ENCODE measurements at places on chromosomes 5 and 9.

DNA sequence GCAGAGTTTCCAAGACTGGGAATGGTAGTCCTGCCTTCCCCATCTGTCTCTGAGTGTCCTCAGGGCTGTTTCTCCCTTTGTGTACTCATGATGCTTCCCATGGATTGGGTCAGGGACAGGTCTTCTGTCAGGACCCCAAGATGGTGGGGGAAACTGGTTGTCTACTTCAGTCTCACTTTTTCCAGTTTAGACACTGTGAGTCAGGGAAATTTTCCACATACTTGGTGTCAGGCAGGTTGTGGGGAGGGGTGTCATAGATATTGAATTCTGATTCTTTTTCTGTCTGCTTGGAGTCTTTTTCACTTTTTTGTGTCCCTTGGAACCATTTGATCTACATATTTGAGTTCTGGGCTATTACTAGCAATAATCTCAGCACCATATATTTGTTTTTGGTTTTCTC is 10.3 kb downstream of the POLK start:
- DNase-seq, result no peak

DNA sequence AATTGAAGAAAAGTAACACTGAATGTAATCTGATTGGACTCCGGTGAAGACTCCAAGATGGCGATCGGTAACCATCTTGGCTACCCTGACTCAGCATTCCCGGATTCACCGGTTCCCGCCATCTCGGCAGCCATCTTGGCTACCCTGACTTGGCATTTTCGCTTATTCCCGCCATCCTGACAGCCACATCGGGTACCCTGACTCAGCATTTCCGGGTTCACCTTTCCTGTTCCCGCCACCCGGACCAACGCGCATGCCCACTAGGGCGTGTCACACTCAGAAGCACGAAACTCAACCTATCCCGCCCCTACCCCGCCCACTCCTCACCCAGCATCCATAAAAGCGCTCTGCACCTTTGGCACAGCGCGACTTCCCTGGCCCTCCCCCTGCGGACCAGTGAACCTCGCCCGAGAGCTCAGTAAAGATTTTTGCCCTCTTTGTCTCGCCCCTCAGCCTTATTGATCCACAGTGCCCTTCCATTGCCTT is 17.2 kb downstream of the SPTLC1 start:
- peak; percentile 65 for DNase-seq

- DNase-seq, result no peak
Measured at GRCh38 chr5:97111616-97112015, 30.8 kb downstream of the LIX1 start.

DNA sequence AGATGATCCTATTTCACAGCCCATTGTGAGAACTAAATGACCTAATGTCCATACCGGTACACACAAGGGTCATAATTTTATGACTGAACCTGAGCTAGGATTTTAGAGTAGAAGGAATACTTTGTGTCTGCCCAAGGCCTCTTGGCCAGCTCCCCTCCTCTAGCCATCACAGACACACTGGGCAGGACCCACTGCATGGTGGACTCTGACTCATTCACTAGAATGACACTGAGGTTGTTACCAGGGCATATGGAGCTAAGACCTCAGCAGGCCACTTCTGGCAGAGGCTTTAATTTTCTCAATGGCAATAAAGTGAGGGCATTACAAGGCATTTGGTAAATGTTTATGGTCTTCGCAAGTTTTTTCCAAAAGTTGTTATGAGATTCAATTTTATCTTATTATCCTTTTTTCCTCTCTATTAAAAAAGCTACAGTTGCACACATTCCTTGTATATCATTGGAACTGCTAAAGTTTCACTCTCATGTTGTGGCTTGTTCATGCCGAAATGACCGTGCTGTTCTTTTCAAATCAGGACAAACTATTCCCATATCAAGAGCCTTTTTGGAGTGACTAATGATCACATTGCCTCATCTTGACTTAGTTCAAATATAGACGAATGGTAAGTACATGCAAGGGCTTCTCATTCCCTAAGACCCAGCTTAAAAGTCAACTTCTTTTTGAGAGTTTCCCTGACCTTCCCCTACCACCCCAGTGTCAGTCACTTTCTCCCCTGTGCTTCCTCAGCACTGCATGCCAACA is 595.7 kb downstream of the ACTL7B start:
- no peak for DNase-seq

- DNase-seq, result no peak
Measured at GRCh38 chr5:98742396-98743073, 30.9 kb upstream of the RGMB start.

GRCh38 chr9:27701587-27701986 is 128.3 kb upstream of the C9orf72 start:
- DNase-seq, result no peak

DNA sequence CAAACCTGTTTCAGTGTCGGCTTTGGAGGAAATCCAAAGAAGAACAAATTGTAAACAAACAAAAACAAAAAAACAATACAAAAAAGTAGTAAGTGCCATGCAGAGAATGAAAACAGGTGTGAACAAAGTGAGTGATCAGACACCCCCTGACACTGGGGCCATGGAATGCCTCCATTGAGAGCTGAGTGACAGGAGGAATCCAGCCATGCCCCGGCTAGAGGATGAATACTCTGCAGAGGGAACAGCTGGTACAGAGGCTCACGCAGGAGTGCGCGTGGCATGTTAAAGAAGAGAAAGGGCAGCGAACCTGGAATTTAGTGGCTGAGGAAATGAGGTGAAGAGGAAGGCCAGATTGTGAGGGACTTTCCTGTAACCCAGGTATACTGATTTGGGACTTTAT is 15.5 kb upstream of the CCNJL start:
- DNase-seq, result no peak

GRCh38 chr5:59449905-59450644 is 443.5 kb downstream of the PDE4D start:
- no peak for DNase-seq

DNA sequence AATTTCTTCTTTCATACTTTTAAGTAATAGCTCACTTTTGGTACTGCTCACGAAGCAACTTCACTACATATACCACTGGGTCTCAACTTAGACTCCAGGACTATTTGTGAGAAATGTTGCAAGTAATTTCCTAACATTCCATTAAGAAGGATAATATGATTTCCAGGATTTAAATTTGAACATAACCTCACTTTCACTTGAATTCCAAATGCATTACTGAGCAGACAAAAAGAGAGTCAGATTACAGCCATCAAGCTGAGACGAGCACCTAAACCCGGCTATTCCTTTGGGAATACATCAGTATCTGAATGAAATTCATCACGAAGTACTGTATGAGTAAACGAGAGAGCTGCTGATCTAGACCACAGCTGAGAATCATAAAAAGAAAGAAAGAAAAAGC is 47.3 kb downstream of the LIFR start:
- no peak for DNase-seq

GRCh38 chr9:27348785-27349697 is 52.1 kb upstream of the EQTN start:
- no peak for DNase-seq

DNA sequence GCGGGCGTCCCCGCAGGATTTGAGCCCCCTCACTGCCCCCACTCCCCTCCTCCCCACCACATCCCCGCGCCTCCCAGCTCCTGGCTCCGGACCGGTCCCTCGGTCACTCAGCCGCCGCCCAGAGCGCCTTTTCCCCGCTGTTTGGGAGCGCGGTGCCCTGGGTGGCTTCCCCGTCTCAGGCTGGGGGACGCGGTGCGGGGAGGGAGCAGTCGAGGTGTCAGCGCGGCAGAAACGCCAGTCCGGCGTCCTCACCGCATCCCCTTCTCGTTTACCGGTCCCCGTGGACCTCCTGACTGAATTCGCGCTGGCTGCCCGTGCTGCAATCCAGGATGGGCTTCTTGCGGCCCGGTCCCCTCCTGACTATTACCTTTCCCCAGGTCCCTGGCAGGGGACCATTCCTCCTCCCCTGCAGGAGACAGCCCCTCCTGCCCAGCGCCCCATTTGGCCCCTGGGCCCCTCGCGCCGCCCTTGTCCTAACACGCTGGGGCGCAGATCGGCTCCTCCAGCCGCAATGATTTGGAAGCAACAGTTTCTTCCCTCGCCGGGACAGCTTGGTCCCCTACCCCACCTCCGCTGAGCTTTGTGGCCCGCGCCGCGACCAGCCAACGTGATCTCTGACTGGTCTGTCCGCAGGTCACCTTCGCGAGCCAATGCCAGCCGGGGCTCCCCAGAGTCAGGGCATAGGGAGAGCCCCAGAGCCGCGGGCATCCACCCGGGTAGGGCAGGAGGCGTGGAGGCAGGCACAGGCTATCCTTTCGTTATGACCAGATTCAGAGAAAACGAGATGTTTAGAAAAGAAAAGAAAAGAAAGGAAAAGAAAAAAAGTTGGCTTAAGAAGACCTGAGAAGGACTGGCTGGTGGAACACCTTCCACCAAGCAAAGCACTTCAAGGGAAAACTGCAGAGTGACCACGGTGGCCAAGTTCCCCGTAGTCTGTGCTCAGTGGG is 1.2 kb downstream of the ANKRD33B start:
- DNase-seq, result no peak

GRCh38 chr5:42643360-42643759 is 113.3 kb upstream of the CCDC152 start:
- no peak for DNase-seq

DNA sequence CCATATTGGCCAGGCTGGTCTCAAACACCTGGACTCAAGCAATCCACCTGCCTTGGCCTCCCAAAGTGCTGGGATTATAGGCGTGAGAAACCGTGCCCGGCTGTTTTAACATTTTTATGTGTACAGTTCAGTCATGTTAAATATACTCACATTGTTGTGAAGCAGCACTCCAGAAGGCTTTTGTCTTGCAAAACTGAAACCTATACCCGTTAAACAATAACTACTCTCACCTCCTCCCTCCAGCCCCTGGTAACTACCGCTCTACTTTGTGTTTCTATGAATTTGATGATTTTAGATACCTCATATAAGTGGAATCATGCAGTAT is 23.1 kb upstream of the SHB start:
- DNase-seq, result no peak

DNA sequence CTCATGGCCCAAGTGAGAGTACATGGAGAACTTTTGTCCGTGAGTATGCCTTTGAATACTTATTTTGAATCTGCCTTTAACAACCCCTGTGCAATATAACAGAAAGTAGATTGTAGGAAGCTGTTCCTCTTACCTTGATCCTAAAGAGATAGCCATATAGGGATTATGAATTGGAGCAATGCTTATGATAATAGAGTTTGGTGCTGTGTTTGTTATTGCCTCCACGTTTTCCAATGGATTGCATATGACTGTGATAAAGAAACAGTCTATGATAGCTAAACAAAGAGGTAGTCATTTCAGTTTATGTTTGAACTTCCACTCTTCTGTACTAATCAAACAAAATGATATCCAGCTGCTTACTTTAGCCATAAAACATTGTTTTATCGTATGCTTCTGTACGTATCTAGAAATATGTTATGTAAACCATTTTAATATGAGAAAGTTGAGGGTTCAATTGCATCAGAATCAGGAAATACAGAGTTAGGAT is 199.6 kb upstream of the RGMB start:
- DNase-seq, result no peak

- DNase-seq, result no peak
Measured at GRCh38 chr9:9352877-9353481, 1259.8 kb downstream of the PTPRD start.

- no peak for DNase-seq
Measured at GRCh38 chr5:113187906-113188305, 211.3 kb downstream of the DCP2 start.

- DNase-seq, result no peak
Measured at GRCh38 chr9:136311051-136312008, 7.4 kb upstream of the CCDC187 start.

DNA sequence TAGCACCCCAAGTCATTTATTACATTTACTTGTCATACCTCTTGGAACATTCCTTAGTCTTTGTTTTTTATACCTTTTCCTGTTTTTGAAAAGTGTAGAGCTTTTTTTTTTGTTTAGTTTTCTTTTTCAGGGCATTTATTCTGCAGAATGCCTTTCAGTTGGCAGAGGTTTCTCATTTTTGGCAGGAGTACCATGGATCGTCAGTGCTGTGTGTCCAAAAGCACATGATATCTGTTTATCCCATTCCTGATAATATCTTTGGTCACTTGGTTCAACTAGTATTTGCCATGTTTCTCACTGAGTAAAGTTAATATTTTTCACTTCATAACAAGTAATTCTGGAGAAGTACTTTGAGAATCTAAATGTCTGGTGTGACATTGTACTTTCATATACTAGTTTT is 10.7 kb downstream of the OGN start:
- DNase-seq, result no peak

DNA sequence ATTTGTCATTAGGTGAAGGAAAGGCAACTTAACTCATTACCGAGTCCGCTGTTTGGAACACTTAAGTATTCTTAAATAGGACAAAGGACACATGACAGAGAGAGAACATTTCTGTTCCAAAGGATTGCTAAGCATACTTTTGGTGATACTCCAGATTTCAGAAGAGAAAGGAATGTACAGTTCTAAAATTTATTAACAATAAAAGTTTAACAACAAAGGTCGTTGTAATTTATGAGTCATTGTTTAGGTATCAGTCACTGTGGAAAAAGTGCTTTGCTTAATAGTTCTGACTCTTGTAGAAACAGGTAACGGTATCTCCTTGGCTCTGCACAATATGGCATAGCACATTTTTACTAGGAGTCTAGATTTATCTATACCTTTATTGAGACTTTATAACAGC is 36.3 kb upstream of the PAM start:
- no peak for DNase-seq

- DNase-seq, result no peak
Measured at GRCh38 chr5:154199671-154200220, 9.2 kb downstream of the GALNT10 start.

DNA sequence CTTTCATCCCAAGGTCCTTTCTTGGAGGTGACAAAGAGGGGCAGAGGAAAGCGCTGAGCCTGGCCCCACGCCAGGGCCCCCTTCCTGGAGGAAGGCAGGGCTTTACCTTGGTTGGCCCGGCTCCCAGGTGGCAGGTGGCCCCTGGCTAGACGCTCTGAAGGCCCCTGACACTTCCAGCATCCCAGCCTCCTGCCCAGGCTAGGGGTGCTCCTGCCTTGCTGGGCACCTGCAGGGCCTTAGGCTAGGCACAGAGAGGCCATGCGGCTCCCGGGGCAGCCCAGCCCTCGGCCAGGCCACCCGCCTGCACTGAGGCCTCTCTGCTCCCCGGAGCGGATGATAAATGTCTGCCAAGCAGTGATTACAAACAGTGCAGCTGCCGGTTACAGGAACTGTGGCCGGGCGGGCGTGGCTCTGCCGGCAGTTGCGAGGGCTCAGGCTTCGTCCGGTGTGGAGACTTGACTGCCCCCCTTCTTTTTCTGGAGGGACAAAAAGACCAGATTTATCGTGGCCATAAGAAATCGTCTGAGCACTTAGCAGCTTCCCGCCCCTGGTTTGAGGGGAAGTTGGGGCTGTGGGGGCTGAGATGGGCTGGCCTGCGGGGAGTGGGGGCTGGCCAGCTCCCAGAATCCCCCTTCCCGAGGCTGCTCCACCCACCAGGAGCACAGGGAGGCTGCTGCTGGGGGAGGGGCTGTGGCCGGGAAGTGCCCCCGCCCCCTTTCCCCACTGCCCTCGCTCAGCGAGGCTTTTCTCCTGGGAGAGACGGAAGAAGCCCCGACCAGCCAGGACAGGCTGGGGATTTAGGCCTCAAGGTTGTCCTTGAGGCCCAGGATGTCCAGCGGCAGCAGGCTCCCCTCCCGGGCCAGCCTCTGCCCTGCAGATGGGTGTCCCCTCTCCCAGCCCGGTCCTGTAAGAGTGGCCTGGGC is 31.6 kb upstream of the UBAC1 start:
- DNase-seq, result no peak

GRCh38 chr5:91787718-91788117 is 404.6 kb upstream of the ARRDC3 start:
- no peak for DNase-seq

Data from T-helper 2 cell (primary cell).